ENCODE measurements at places on chromosomes 4 and X. TPM values are rescaled to one million over a fixed set of nuclear protein-coding genes. Genes with fewer than 3 reads are reported as not detected.
A peak's percentile ranks its signal among the peaks of the same experiment; 100 is the strongest.

- no peaks in the 10 kb centered on the region for H3K4me1 ChIP-seq
- no peak overlapping the region for H3K4me3 ChIP-seq
- H3K36me3 ChIP-seq, result no peaks in the 10 kb centered on the region
- H3K27ac ChIP-seq, result no peak overlapping the region
- no peaks in the 10 kb centered on the region for H3K27me3 ChIP-seq
These were observed 129.6 kb upstream of the MED14 start for GRCh38 chrX:40864972-40865371.

GRCh38 chr4:40626183-40626990, 3.3 kb downstream of the RBM47 start:
- no peaks in the 10 kb centered on the region for H3K4me1 ChIP-seq
- H3K36me3 ChIP-seq, result no peaks in the 10 kb centered on the region
- no peaks in the 10 kb centered on the region for H3K27me3 ChIP-seq
- DNase-seq, result peak; percentile 60

GRCh38 chr4:108149588-108150380, 18.9 kb downstream of the LEF1 start:
- no peaks in the 10 kb centered on the region for H3K36me3 ChIP-seq
- no peaks in the 10 kb centered on the region for H3K4me1 ChIP-seq
- H3K27me3 ChIP-seq, result no peaks in the 10 kb centered on the region

DNA sequence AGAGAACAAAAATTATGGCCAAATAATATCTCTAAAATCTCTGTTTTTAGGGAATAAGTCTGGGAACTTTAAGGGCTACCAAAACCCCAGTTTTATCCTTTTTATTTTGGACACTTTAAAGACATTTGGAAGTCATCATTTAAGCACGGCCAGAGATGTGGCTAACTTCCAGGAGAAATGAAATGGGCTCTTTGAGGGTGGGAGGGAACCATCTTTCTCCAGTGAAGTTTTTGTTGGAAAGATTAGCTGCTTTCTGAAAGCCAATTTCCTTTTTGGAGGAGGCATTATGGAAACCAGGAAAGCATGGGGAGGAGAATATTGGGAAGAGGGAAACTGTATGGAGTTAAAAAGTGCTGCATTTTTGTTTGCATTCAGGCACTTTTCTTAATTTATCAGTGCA, 4.8 kb downstream of the VSIG1 start:
- no peak overlapping the region for H3K27ac ChIP-seq
- no peak overlapping the region for H3K4me3 ChIP-seq
- DNase-seq, result no peak

GRCh38 chr4:134189480-134189879, 12.1 kb downstream of the PABPC4L start:
- DNase-seq, result no peak
- H3K27me3 ChIP-seq, result no peaks in the 10 kb centered on the region
- no peaks in the 10 kb centered on the region for H3K36me3 ChIP-seq
- H3K4me3 ChIP-seq, result no peak overlapping the region
- H3K27ac ChIP-seq, result no peak overlapping the region

SLC26A1 gene
- total RNA-seq, result 0.33 TPM

- H3K4me3 ChIP-seq, result no peak overlapping the region
- H3K27me3 ChIP-seq, result no peaks in the 10 kb centered on the region
- H3K4me1 ChIP-seq, result no peaks in the 10 kb centered on the region
- no peaks in the 10 kb centered on the region for H3K36me3 ChIP-seq
- no peak overlapping the region for H3K27ac ChIP-seq
These were observed 470.6 kb upstream of the GALNTL6 start for GRCh38 chr4:171342646-171343045.

GRCh38 chrX:73647212-73647611, 84.2 kb downstream of the CHIC1 start:
- no peaks in the 10 kb centered on the region for H3K4me1 ChIP-seq
- H3K36me3 ChIP-seq, result no peaks in the 10 kb centered on the region
- DNase-seq, result no peak
- no peak overlapping the region for H3K4me3 ChIP-seq
- H3K27me3 ChIP-seq, result no peaks in the 10 kb centered on the region
